ENCODE measurements at places on chromosomes 7 and 10. TPM values are rescaled to one million over a fixed set of nuclear protein-coding genes. Genes with fewer than 3 reads are reported as not detected.

- DNase-seq, result no peak
These were observed 359.5 kb upstream of the MGMT start for GRCh38 chr10:129107525-129107924.

GRCh38 chr7:8015100-8015745 lies 46.6 kb downstream of the GLCCI1 start:
- DNase-seq, result no peak

DNA sequence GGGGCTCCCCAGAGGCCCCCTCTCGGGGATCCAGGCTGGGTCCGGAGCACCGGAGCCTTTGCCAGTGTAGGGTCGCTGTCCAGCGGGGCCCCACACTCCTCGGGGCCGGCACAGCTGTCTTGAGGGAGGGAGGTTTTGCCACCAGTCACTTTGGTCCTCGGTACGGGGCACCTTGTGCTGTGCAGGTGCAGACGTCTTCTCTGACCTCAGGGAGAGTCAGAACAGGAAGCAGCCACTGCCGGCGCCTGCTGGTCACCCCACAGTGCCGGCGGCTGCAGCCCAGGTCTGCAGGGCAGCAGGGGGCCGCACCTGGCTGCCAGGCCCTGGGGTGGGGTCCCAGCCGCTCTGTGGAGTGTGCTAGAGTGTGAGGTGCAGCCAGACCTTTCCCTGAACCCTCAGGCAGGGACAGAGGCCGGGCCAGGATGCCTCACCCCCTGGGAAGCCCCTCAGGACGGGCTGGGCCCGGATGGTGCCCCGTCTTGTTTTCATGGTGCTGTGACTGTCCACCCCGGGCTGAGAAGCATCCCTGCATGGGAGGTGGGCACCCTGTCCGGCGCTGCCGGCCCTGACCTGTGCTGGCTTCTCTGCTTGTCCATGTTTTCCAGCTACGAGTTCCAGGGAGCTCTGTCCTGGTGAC lies 8.2 kb downstream of the MAFK start:
- no peak for DNase-seq

PTCD1 gene
- 4.9 TPM for total RNA-seq

GRCh38 chr7:8739837-8740236 lies 306.4 kb downstream of the NXPH1 start:
- DNase-seq, result no peak

- no peak for DNase-seq
These were observed 473.6 kb upstream of the C7orf33 start for GRCh38 chr7:148116829-148117403.

GRCh38 chr10:101812606-101813005 lies 5.6 kb downstream of the OGA start:
- no peak for DNase-seq

GRCh38 chr10:25753776-25754175 lies 180.3 kb upstream of the MYO3A start:
- peak; percentile 3 for DNase-seq

DNA sequence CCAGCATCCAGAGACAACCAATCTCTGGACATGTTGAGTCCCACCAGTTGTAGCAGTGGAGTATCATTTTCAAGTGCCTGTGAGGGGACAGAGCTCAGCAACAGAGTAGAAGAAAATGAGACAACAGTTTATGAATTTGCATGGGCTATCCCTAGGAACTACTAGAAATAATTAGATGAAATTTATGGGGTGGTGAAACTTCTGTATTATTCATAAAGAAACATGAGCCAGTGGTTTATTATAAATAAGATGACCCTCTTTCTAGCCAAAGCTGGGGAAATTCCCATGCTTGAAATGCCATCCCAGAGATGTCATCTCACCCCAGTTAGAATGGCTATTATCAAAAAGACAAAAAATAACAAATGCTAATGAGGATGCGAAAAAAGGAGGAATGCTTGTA lies 55.1 kb upstream of the ITGB8 start:
- no peak for DNase-seq

MRC1 gene
- not detected for total RNA-seq

GRCh38 chr10:86363184-86363832 lies 3.3 kb downstream of the GRID1 start:
- DNase-seq, result no peak

ENO4 gene
- not detected for total RNA-seq

DNA sequence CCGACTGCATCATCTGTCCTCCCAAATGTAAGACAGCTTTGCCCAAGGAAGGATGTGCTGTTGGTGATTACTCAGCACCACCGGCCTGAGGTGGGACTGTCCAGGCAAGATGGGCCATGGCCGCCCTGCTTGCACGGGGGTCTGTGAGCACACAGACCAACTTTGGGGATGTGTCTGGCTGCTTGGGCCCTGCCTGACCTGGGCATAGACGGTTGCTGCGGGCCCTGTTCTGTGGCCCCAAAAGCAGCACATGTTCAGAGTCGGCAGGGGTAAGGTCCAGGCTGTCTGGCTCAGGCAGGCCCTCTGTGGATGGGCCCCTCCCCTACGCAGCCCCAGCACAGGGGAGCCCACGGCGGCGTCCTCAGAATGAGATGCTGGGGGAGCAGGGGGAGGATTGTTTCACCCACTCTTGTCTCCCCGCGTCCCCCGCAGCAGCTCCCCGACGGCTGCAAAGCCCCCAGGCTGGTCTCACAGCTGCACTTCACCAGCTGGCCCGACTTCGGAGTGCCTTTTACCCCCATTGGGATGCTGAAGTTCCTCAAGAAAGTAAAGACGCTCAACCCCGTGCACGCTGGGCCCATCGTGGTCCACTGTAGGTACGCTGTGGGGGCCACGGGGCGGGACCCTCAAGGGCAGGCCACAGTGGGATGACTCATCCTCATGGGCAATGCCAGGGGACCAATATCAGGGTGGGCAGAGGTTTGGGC lies 58.4 kb downstream of the MKI67 start:
- DNase-seq, result no peak

SOSTDC1 gene
- 0.10 TPM for total RNA-seq

PSD gene
- 1.5 TPM for total RNA-seq

- DNase-seq, result no peak
These were observed 8.3 kb downstream of the IQCE start for GRCh38 chr7:2566890-2567678.

- no peak for DNase-seq
These were observed at the start of gene CLEC2L for GRCh38 chr7:139523199-139523941. CLEC2L (plus strand) TSS chr7:139523685; CDS start chr7:139523928, 243 bp downstream.

GRCh38 chr7:153943861-153944260 lies 108.3 kb upstream of the DPP6 start:
- no peak for DNase-seq

DNA sequence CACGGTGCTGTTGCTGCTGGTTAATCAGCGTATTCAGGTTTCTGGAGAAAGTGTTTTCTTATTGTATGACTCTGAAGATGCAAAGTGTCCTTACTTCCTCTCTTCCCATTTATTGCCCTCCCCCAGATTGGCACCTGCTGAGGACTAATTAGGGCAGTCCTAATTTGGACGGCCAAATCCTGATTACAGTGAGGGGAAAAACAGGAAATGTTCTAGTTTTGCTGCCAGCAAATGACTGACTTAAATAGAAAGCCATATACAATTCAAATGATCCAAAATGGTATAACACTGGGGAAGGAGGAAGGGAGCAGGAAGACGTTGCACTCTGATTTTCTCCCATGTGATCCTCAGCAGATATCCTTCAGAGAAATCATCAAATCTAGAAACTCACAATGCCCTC lies 222.4 kb upstream of the LRGUK start:
- no peak for DNase-seq

DNA sequence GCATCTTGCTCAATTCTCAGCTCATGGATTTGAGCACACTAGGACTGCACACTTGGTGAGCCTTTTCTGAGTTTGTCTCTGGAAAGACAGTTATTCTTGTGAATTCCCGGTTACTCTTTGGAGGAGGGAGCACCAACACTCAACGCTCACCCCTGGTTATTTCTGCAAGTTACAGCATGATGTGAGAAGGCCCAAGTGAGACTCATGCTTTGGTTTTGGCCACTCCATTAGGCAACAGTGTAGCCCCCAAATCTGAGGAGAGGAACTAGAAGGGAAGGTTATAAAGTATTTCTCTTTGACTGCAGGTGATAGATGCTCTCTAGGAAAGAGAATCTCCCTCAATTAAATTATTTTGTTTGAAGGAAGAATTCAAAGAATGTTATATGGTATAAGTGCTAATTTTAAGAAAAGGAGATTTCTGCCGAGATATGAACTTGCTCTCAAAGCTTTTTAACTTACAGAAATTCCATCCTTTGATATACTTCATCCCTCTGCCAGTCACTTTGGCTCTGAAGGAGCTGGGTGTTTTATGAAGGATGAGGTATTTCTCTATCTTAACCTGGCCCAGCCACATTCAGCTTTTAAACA lies 183.4 kb downstream of the WNT2 start:
- DNase-seq, result no peak

GRCh38 chr7:44400033-44400511 lies 74.7 kb upstream of the CAMK2B start:
- no peak for DNase-seq

DNA sequence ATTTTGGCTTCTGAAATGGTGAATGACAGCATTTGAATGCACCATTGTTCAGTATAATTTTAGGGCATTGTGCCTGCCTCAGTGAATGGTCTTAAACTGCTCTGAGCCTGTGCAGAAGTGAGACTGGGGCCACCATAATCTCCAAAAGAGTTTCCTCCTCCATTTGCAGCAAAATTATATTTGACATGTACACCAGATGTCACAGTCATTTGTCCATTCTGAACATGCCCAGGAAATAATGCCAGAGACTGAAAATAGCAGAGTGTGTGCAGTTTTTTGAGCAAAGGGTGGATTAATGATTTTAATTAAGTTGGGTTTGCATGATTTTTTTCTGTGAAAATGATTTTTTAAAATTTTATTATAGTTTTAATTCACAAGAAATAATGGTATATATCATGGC lies 26.4 kb upstream of the SLC35B4 start:
- DNase-seq, result no peak

PCLO gene
- total RNA-seq, result 1.2 TPM

DNA sequence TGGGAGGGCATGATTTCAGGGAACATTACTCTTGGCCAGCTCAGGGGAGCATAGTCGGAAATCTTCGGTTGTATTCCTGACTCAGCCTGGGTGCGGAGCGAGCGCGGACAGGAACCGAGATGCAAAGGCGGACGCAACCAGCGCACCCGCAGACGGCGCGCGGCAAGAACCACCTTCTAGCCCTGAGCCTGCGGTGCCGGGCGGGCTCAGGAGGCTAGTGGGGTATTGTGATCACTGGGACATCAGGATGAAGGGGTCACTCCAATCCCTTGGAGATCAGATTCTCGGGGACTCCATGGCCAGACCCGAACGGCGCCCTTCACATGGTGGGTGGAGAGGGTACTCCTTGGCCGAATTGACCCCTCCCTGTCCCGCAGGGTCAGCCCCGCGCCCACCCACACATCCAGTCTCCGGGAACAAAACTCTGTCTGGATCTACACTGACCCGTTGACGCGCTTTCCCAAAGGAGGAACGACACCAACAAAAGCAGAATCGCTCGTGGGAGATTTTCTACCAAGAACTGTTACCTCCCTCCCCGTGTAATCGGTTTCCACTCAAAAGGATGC lies 730.5 kb downstream of the ZWINT start:
- DNase-seq, result peak; percentile 2

GRCh38 chr10:74419958-74420375 lies 268.9 kb downstream of the ADK start:
- DNase-seq, result peak; percentile 28

DNA sequence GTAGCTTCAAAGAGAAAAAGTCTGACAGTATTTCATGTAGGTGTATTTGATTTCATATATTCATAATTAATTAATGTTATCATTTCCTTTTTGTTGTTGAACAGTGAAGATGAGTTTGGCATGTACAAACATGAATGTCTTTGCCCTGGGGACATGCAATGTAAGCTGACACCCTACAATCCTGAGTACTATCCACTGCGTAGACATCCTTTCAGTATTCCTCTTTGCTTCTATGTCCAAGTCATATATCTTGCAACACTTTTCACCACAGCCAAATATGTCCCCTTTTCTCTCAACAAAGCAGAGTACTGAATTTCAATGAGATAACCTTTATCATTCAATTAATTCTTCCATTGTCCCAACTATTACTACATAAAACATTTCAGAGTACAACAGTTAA lies 93.6 kb downstream of the GPR37 start:
- no peak for DNase-seq

TCERG1L gene
- total RNA-seq, result not detected

- no peak for DNase-seq
These were observed 857.3 kb upstream of the ZWINT start for GRCh38 chr10:57218382-57218781.

DNA sequence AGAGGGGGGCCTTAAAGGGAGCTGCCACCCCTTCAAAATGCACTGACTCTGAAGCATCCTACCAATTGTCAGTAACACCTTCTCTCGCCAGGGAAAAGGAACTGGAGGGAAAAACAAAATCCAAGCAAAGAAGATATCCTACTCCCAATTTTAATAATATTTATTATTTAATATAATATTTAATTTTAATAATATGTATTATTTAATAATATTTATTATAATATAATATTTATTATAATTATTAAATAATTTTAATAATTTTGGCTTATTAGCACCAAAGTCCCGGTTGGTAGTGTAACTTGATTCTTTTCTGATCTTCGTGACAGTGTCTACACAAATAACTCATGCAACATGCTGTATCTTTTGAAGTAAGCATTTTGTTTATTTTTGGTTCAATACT lies 58.6 kb upstream of the AGBL3 start:
- DNase-seq, result no peak

DNA sequence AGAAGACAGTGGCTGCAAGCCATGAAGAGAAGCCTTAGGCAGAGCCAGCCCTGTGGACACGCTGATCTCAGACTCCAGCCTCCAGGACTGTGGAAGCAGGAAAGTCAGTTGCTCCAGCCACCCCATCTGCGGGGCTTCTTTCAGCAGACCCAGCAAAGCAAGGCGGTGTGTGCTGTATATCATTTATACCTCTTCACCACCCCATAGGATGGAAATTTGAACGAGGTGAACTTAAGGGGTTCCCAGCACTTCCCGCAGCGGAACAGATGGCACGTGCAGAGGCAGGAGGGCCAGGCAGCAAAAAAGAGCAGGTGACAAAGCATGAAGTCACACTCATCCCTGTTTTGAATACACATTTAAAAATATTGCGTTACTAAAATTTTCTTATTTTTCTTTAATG lies 159.4 kb downstream of the ADARB2 start:
- no peak for DNase-seq

SLC39A12 gene
- total RNA-seq, result not detected

GRCh38 chr10:14592026-14592425 lies 182.7 kb downstream of the FAM107B start:
- DNase-seq, result no peak

TAX1BP1 gene
- total RNA-seq, result 89.4 TPM

- peak; percentile 81 for DNase-seq
These were observed 101.6 kb upstream of the PPIF start for GRCh38 chr10:79245539-79246208.

GRCh38 chr10:60006062-60006461 lies 99.7 kb upstream of the CCDC6 start:
- DNase-seq, result no peak

DNA sequence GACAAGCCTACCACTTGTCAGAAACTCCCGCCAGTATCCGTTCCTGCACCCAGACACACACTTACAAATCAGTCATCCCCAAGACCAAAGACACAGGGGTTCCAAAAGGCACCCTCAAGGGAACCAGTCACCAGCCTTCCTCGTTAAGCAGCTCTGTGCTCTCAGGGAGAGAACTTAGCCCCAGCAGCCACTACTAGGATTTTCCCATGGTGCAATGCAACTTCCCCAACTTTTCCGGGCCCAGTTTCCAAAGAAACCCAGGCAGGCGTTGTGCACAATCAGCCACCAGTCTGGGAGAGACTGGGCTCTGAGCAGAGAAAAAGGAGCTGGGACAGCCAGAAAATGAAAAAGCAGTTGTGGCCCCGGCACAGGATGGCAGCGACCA lies 1.2 kb downstream of the DLG5 start:
- DNase-seq, result peak; percentile 34

All from RPMI7951 (cell line).